ENCODE measurements at places on chromosomes 11 and 22.

DNA sequence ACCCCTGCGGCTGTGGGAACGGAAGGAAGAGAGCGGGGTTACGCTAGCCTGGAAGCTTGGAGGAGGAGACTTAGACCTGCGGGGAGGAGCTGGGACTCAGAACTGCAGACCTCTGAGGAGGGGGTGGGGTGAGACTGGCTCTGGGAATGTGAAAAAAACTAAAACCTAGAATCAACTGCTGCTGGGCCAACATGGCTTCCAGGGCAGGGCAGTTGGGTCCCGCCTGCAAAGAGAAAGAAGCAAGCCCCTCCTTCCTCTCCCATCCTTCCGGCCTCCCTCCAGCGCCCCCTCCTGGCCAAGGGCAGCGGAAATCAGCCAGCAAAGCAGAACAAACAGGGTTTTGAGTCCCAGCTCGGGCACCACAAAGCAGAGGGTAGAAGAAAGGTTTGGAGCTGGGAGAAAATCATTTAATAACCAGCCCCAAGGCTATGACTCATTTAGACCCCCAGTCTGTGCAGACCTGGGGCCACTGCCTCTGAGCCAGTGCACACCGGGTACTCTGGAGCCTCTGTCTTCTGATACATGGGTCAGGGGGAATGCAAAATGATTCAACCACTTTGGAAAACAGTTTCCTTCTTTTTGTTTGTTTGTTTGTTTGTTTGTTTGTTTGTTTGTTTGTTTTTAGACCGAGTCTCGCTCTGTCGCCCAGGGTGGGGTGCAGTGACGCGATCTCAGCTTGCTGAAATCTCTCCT, 7.3 kb upstream of the NCF4 start:
- peak; percentile 71 for DNase-seq

- DNase-seq = no peak
These were observed 452 bp upstream of the ATXN10 start for GRCh38 chr22:45670981-45671782.

DNA sequence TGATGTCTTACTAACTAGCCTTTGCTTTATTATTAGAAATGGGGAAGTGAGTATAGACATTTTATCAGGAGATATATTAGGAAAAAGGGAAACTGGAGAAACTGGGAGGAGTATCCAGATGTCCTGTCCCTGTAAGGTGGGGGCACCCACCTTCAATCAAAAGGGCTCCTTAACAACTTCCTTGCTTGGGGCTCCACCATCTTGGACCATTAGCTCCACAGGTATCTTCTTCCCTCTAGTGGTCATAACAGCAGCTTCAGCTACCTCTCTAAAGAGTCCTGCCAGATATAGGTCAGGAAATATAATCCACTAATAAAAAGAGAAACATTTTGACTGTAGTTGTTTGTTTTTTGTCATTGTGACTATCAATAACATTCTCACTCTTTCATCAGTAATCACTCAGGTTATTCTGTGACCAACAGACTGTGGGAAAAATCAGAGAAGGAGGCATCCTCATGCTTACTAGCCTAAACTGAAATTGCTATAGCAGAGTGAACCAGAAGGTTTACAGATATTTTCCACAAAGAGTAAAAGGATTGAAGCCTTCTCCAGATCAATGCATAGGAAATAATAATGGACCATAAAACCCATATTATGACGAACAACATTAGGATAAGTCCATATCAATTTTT, 10.4 kb downstream of the OR51B4 start:
- no peak for DNase-seq

GRCh38 chr11:65357856-65358356, 3.4 kb downstream of the TIGD3 start:
- no peak for DNase-seq

GRCh38 chr11:16776711-16777612, 38.5 kb downstream of the C11orf58 start:
- DNase-seq = no peak

DNA sequence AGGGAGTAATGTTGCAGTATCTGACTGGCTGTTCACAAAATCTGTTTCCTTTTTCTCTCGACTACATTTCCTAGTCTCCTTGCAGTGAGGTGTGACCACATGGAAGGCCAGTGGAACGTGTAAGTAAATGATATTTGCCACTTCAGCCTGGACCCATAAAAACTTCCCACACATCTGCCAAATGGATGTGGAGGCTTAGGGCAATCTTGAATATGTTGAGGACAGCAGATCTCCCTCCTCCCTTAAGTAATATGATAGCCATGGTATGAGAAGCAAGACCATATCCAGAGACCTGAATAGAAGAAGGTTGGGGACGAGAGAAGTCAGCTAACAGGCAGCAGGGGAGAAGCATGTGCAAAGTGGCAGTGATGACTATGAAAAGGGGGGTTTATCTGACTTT, 33.0 kb upstream of the C11orf87 start:
- no peak for DNase-seq

GRCh38 chr22:38132136-38132535, 21.7 kb upstream of the BAIAP2L2 start:
- DNase-seq = no peak

DNA sequence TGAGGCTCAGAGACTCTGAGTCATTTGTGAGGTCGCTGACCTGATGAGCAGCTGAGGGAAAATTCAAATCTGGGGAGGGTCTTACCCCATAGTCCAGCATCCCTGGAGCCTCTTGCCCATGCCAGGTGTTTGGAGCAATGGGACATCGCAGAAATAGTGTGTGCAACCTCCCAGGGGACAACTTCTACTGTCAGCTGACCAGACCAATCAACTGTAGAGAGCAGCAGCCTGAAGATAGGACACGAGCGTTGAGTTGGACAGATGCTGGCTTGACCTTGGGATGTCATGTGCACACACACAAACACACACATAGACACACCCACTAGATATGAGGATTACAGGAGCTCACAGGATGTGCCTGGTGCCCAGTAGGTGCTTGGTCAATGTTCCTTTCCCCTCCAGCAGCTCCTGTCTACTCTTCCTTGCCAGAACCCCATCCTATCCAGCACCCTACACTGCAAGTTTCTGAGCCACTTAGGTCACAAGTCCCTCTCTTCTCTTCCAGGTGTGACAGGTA, 59.1 kb upstream of the MPEG1 start:
- no peak for DNase-seq

GRCh38 chr11:1052133-1053011, 15.9 kb upstream of the MUC6 start:
- DNase-seq = no peak

GRCh38 chr22:22935056-22935545, 47.5 kb downstream of the IGLL5 start:
- DNase-seq = no peak

- DNase-seq = no peak
These were observed 6.2 kb downstream of the PCSK7 start for GRCh38 chr11:117225553-117226170.

DNA sequence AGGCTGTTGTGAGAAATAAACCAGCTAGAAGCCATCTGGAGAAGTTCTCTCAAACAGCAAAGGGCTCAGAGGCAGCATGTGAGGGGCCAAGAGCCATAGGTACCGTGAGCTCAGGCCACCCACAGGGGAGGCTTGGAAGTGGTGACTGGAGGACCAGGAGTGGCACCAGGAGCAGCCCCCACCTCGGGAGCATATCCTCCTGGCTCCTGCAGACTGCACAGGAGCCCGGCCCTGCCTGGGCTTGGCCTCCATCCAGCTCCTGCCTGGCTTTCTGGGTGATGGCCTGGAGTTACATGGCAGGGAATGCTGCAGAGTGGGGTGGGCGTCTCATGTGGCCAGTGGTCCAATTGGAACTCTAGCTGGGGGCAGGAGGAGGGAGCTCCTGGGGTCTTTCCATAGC, 4.2 kb upstream of the MPPED1 start:
- no peak for DNase-seq

GRCh38 chr11:77501758-77502157, 27.9 kb upstream of the PAK1 start:
- no peak for DNase-seq

GRCh38 chr11:130725421-130726233, 190.7 kb downstream of the SNX19 start:
- DNase-seq = no peak

DNA sequence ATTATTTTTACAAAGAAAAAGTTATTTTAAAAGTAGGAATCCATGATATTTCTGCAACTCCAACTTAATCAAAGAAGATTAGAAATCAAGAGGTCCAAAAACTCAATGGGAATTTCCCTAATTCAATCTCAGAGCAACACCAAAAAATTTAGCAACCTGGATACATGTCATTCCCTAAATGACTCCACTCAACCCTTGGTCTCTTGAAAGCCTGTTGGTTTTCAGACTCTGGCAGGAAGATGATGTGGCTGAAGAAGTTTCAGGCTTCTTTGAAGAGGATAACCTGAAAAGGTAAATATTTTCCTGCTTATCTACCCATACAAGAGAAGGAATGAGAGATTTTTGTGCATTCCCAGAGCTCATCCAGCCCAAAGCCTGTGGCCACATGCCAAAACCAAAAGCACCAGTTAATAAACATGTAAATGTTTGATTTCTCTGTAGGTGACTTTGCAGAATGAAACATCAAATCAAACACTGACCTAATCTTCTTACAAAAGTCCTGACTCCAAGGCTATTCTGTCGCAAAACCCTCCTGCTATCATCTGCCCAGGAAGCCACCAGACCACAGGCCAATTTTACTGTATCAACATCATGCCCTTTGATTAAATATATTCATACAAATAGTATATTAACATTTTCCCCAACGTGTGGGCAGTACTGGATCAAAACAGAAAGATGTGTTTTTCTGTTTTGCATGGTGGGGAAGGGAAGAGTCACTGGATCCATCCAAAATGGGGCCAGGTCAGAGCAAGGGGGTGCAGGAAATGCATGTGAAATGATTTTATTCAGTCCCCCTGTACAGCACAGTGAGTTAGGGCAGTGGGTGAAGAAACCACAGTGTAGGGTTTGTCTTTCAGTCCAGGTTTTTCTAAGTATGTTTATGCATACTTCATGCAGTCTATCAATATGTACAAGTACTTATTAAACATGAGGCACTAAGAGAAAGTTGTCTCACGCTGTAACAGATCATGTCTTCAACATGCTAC, 38.8 kb downstream of the SMCO4 start:
- no peak for DNase-seq

DNA sequence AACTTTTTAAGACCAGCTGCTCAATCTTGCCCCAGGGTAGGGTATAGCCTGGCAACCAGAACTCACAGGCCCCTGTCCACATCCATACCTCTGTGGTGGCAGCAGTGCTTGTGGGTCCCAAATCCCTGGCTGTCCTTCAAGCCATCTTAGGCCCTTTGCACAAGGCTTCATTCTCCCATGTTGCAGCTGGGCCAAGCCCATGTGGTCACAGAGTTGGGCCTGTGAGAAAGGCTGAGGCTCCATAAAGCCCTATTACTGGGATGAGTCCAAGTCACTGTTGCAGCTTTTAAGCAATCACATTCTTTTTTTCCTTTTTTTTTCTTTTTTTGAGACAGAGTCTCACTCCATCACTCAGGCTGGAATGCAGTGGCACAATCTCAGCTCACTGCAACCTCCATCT, 47.9 kb upstream of the SLC25A1 start:
- DNase-seq = no peak

DNA sequence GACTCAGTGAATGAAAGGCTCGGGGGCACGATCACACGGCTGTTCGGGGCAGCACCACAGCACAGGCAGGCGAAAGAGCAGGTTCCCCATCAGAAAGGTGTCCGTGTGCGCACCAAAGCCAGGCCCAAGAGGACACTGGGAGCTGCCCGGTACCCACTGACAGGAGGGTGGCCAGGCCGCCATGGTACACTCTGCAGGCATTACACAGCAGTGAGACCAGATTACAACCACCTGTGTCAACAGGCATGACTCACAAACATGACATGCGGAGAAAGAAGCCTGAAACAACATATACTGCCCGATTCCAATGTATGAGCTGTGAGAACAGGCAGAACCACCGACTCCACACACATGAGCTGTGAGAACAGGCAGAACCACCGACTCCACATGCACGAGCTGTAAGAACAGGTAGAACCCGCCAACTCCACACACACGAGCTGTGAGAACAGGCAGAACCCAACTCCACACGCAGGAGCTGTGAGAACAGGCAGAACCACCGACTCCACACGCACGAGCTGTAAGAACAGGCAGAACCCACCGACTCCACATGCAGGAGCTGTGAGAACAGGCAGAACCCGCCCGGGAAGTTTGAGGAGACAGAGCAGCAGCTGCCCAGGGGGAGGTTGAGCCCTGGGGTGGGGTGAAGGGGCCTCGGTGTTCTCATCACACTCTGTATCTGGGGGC, 32.6 kb downstream of the KIAA0930 start:
- peak; percentile 70 for DNase-seq

- no peak for DNase-seq
These were observed 8.2 kb upstream of the F2 start for GRCh38 chr11:46710821-46711269.

- DNase-seq = no peak
These were observed 2.0 kb upstream of the SAA1 start for GRCh38 chr11:18264035-18264434.

DNA sequence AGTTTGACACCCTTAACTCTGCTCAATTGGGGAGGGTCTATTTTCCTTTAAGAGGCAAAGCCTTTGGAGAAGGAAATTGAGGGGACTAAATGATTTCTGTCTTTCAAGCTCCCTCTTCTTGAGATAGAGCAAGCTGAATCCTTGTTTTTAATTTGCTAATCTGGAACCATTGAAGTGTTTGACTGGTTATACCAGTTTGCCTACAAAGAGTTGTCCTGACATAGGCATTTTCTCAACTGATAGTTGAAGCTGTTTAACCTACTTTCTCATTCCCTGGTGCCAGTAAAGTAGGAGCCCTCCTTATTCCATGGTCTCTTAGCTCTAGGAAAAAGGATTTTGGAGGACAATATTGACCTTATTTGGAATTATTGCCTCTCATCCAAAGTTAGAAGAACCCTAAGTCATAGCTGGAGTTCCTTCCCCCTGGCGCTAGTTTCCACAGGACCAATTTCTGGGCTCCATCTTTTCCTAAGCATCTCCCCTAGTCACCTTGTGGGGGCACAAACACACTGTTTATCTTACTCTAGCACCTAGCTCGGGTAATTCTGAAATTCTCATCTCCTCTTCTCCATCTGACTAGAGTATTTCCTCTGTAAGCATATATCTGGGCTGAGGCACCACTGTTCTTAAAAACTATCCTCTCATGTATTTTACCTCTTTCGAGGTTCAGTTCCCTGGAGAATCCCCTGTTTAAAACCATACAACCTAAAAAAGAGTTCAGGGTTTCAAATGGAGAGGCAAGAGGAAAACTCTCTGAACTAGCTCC, 7.4 kb downstream of the ZDHHC5 start:
- DNase-seq = peak; percentile 62

- DNase-seq = no peak
These were observed 283.2 kb downstream of the OPCML start for GRCh38 chr11:133249065-133249464.
